ENCODE measurements at places on chromosomes 3 and 15.

DNA sequence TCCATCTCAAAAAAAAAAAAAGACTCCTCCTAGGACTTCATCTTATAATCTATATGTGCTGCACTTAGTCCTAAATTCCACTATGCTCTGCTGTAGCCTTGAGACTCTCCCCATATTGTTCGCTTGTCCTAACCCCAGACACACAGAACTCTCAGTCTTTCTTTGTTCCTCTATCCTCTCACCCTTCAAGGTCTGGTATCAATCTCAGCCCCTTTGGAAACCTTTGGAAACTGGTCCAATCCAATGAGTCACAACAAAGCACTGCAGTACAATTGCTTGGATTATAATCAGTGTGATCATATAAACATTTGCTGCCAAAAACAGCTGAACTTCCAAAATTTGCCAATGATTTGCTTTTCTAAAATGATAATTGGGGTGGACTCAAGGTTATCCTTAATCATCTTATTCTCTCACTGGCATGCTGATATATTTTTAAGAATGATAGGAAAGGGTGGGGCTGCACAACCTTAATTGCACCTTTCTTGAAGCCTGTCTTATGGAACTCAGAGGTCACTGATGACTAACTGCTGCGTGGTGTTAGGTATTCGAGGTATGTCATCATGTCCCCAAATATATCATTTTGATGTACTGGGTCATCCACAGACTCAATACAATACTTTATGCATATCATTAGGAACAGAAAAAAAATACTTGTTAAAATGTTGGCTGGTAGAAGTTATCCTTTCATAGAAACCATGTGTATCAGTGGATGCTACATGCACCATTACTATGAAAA, 756.7 kb downstream of the NR2F2 start:
- DNase-seq: no peak

- DNase-seq: no peak
These were observed 20.3 kb upstream of the NR2E3 start for GRCh38 chr15:71790081-71790480.

DNA sequence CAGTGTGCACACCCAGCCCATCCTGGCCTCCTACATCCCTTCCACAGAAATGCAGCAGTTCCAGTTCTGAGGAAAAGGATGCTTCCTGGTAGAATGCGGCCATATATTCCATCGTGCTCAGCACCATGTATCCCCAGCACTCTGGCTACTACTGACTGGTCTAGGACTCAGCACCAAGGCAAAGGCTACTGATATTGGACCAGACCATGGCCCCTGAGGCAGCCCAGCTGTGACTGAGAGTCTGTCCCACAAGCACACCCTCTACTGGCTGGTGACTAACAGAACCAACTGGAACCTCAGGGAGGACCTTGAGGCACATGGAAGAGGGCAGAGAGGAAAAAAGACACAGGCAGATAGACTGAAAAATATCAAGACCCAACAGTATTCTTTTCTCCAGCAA, 30.0 kb downstream of the TARS3 start:
- DNase-seq: no peak

GRCh38 chr3:65914032-65914739, 124.5 kb downstream of the MAGI1 start:
- DNase-seq: no peak

- no peak for DNase-seq
These were observed 38.8 kb upstream of the SMAD3 start for GRCh38 chr15:67026610-67026967.

GRCh38 chr15:92614301-92614700, 41.3 kb downstream of the FAM174B start:
- no peak for DNase-seq

GRCh38 chr3:188437926-188438325, 284.0 kb downstream of the LPP start:
- no peak for DNase-seq

- no peak for DNase-seq
These were observed 781.6 kb upstream of the CFAP20DC start for GRCh38 chr3:59831394-59831793.

DNA sequence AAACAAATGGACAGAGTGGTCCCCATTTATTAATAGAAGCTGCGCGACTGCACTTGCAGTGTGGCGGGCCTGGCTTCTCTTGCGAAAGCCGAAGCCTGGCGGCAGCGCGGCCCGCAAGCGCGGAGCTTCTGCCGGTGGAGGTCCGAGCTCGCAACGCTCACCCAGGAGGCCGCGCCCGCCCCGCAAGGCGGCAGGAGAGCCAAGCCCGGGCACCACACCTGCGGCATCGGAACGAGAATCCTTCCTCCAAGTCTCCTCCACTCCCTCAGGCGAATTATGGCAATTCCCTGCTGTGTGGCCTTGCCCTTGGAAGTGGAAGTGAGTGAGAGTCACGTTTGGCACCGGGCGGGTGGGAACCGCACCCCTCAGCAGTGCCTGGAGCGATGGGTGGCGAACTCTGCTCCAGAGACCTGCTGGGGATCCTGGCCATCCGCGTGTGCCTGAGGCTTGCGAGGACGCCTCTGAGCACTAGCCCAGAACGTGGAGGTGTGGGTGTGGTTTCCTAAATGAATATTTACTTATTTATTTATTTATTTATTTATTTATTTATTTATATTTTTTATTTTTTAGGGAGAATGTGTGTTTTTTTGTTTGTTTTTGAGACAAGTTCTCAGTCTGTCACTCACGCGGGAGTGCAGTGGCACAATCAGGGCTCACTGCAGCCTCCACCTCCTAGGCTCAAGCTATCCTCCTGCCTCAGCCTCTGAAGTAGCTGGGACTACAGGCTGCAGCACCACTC, 133.7 kb upstream of the UBE2E1 start:
- no peak for DNase-seq

DNA sequence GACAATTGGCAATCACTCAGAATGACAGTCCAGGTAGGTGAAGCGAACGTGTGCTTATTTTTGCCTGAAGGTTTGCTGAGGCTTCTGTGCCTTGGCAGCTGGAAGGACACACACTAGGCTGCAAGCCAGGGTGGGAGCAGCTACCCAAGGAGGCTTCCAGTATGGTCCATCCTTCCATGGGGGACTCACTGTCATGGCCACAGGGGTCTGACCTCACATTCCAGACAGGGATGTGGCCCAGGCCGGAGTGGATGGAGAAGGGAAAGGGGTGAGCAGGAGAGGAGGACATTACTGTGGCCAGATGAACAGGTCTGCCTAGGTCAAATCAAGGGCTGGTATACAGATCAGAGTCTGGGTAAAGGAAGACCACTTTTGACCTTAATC, 247.7 kb downstream of the ADAMTS17 start:
- no peak for DNase-seq

DNA sequence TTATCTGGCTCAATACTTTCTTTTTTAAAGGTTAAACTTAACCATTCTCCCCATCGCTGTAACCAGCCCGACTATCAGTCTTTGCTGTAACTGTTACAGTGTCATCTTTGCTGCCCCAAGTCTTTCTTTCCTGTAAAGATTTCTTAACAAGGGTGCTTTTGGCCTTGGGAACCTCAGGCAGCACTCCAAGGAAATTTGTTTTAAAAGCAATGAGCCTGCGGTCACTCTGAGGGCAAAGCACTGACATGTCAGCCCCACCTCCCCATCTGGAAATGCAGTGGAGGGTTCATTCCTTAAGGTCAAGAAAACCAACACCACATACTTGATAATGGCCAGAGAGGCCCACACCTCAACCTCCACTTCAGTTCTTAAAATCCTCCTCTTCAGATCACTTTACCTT, 3.2 kb downstream of the TRANK1 start:
- DNase-seq: no peak

DNA sequence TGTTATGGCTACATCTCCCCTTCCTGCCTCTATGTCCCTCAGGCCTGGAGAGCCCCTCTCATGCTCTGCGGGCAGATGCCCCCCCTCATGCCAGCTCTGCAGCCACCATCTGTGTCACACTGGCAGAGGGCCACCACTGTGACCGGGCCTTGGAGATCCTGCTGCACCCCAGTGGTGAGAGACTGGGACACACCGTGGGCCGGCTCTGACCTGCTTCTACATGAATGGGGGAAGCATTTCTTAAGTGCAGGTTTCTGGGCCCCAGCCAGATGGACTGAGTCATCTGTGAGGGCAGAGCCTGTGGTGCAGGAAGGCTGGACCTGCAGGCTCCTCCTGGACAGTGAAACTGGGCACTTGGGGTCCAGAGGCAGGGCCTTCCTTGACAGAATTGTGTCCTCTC, 4.8 kb downstream of the VWA5B2 start:
- DNase-seq: no peak

GRCh38 chr15:83206526-83207008, 1.1 kb downstream of the HDGFL3 start:
- no peak for DNase-seq

GRCh38 chr3:177051411-177051810, 145.9 kb downstream of the TBL1XR1 start:
- no peak for DNase-seq

DNA sequence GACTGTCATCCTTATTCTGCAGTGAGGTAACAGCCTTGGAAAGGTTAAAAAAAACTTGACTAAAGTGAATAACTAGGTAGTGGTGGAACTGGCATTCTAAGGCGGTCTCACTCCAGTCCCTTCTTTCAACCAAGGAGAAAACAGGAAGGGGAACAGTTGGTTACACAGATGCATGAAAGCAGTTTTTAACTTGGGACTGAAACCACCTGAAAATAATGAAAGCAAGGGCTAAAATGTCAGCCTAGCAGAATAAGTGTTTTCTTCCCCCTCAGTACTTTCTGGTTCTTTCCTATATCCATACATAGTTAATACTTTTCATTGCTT, 748 bp upstream of the AVEN start:
- no peak for DNase-seq

DNA sequence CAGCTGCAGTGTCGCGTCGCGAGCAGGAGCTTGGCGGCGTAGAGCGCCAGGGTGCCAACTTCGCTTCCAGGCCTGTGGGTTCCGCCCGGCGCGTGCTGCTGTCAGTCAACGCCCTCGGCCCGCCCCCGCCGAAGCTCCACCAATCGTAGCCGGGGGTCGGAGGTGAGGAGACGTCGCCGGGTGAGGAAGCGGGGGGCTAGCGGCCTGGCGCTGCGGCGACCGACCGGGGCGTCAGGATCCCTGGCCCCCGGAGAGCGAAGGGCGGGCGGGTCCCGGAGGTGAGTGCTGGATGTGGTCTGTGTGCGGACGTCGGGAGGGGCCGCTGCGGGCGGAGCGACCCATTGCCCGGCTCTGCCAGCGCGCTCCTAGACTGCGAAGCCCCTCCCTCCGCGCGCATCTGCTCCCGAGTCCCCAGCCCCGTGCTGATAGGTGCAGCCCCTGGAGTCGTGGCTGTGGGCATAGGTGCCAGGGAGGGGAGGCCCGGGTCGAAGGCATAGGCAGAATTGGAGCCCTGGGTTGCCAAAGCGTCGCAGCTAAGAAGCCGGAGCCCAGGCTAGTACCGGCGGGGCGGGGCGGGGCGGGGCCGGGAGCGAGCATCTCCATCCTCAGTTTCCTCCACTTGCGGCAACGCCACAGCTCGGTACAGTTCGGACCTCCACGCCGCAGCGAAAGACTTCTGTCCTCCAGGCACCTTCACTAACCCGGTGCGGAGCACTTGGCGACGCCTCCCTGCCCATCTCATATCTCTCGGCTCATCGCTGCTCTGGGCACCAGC, at the start of gene NXPE3:
Gene NXPE3, plus strand, starts transcription at position 165 of the 775 bp plus-strand sequence. CDS start 6,386 bp downstream, outside the sequence.
- DNase-seq: peak; percentile 95

GRCh38 chr3:115272036-115272824, 125.1 kb upstream of the ZBTB20 start:
- no peak for DNase-seq

GRCh38 chr3:119677641-119677934, 382 bp upstream of the COX17 start:
- DNase-seq: no peak

DNA sequence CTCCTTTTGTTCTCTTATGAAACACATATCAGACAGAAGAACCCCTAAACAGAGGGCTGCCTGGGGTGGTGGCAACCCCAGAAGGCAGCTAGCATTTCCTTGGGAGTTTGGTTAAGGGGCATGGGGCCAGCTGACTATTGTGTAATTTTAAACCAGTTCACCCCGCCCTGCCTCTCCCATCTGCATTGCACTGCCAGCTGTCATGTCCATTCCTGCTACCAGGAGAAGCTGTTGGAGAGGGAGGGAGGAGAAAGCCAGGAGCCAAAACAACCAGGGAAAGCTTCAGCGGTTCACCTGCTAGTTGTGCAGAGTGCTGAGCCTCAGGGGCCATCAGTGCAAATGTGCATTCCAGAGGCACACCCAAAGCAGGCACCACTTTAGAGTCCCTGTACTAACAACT, 47.6 kb upstream of the ATP1B3 start:
- no peak for DNase-seq

DNA sequence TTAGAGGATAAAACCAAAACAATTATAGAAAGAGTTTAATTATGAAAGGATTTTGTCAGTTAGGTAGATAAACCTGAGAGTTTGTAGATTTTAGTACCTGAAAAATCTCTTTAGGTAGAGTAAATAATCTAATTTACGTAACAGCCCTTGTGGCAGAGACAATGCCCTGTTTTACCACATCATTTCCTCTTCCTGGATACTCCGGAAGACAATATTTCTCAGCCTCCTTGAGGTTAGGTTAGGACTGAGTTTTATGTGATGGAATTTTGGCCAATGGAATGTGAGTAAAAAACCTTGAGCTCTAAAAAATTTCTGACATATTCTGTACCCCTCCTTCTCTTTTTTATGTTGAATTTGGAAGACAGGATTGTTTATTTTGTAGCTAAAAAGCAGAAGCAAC, 50.7 kb upstream of the TPRG1 start:
- peak; percentile 67 for DNase-seq

GRCh38 chr3:172608575-172608974, 85.3 kb upstream of the TNFSF10 start:
- DNase-seq: no peak

DNA sequence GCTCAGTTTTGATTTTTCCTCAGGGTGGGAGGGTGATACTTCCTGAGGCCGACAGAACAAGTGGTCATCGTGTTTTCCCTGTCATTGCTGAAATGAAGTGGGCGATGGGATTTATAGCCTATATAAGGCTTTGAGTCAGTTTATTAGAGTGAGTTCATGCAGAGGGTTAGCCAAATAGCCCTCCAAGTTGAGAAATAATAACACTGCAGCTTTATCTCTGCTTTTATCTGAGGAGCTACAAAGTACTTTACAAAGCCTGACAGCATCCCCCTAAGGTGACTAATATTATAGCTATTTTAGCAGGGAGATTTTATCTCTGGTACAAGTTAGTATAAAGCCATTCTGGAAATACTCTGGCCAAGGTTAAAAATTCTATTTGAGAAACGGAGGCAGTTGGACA, 389.6 kb downstream of the MFSD1 start:
- DNase-seq: no peak

DNA sequence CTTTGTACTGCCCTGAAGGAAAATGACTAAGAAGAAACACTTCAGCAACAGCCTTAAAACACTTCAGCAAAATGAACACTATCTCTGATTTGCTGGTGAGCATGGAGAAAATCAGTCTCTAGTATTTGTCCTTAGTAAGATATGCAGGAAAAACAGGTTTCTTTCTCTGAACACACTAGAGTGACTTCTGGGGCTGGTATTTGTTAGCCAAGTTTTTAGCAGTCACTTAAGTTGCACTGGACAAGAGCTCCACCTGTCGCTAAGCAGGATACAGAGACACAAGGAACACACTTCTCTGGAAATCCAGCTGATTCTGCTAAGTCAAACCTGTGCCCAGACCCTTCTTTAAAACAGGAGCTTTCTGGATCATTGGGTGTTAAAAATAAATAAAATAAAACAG, 65.3 kb downstream of the CHAC1 start:
- no peak for DNase-seq

- no peak for DNase-seq
These were observed 519.2 kb downstream of the EPHB1 start for GRCh38 chr3:135314237-135314636.

GRCh38 chr3:182092662-182093262, 381.0 kb downstream of the SOX2 start:
- DNase-seq: no peak

All from natural killer cell (primary cell).